NCI-H1417 treated with DMSO at 0.1 percent for 48 hours (cell line): ENCODE measurements at places on chromosomes 3 and 15.
A peak's percentile ranks its signal among the peaks of the same experiment; 100 is the strongest.

- no peak for DNase-seq
These were observed 20.6 kb downstream of the RTF1 start for GRCh38 chr15:41437448-41437847.

GRCh38 chr15:66456211-66456610, 41.4 kb downstream of the SNAPC5 start:
- DNase-seq, result no peak

DNA sequence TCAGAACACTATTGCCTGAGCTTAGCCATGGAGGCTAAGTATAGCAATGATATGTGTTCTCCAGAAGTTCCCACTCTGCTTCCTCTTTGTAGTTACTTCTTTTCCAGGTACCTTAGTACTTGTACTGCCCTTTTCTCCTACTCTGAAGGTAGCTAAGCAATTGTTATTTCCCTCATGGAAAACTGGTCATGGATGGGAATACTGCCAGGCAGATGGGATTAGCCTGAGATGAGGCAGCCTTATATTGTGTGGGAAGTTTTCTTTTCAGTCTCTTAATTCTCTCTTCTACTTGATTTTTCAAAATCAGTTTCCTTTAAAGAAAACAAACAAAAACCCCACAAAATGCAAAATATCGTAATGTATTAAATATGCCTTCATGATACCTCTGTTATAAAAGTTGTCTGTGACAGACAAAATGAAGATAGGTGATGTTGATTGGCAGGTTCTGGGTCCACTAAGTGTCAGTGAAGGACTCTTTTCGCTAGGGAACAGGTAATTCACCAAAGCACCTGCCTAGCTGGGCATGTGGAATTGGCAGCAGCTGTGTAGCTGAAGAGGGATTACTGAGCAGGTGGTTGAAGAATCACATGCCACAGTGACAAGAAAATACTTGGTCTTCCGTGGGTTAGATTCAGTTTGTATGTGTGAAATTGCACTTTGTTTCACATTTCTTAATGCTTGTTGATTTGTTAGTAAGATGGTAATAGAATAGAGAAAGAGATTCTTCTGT, 4.1 kb downstream of the ZNF609 start:
- DNase-seq, result peak; percentile 60

DNA sequence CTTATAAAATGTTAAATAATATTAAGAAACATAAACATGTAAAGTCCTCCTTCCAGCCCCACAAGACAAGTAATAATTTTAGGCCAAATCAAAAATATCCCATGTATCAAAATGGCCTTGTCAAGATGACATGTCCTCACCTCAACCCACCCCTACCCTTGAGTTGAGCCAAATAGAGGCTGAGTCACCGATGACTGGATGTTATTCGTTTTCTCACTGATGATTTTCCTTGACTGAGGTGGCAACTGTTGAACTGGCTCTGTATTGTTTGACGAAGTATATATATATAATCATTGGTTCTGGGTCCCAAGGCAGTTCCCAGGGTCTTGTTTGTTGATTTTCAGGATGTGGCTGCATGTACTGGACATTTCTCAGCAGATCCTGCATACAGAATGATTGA, 75.3 kb downstream of the TMEM108 start:
- no peak for DNase-seq

DNA sequence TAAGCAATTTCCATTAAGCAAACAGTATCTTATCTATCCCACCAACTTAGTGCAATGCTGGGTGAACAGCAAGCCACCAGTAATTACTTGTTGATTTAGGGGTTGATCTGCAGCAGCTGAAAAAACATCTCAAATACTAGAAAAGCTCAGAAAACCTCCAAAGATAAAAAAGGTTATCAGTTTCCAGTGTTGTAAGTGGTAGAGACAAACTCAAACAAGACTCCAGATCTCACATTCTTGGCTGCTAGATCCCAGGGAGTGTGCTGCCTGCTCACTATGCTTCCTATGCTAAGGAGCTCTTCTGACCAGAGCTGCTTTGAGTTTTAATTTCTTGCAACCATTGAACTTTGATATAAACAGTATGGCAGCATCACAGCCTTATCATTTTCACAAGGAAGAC, 11.3 kb downstream of the B3GALNT1 start:
- DNase-seq, result no peak

DNA sequence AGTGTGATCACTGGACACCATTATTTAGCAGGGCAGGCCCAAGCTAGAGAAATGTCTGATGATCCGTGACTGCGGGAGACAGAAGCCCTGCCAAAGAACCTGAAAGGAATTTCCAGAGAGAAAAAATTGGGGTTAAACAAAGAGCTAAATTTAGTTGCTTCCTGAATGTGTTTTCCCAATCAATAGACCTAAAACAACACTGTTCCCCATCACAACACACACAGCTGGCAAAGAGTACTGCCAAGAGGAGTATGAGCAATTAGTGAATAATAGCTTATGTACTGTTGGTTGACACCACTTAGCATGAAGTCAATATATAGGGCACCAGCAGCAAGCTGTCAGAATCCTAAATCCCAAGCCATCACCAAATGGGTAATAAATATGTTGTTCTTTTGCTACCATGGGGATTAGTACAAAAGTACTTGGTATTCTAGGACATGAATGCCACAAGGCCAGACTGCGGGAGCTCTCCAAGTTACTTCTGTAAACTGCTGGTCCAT, 35.7 kb downstream of the CLK3 start:
- peak; percentile 78 for DNase-seq

DNA sequence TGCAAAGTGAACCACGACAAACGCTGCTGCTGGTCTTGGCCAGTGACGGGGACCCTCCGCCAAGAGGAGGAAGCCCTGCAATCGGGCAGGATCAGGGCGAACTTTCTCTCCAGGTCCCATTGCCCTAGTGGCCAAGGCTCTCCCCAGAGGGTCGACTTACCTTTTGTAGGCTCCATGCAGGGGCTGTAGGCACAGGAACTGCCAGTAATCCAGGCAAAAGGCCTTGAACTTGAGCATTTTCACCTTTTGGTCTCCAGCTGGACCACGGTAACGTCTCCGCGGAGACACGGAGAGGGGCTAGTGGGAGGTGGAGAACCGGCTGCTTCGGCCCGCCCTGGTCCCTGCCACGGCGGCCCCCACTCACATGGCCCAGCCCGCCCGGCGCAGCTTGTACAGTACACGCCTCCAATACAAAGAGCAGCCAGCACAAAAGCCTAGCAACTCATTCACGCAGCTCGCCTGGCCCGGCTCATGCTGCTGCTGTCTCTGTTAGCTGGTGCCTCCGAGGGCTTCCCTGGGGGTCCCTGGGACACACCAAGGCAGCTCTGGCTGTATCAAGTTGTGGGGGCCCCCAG, 31.0 kb downstream of the IQSEC1 start:
- no peak for DNase-seq

DNA sequence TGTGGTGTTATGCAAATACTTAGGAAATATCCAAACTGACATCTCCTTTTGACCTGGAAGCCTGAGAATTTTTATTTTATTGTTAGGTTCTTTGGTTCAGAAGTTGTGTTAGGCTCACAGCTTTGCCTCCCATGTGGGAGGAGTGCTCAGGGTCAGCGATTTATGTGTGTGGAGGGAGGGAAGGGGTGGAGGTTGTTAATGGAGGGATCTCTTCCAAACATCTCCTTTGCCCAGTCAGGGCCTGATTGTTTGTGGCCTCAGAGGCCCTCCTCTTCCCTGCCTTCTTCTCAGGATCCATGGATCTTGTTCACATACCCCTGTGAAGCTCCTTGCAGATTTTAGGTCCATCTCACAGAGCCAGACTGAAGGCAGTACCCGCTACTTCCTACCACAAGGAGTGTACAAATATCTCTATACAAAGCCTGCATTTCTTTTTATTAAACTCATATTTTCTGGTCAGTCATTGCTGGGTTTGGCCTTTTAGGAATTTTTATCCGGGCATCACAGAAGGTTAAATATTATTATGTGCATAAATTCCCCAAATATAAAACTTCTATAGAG, 40.3 kb downstream of the BBX start:
- no peak for DNase-seq

- no peak for DNase-seq
These were observed 4.0 kb upstream of the MGA start for GRCh38 chr15:41656188-41656587.

DNA sequence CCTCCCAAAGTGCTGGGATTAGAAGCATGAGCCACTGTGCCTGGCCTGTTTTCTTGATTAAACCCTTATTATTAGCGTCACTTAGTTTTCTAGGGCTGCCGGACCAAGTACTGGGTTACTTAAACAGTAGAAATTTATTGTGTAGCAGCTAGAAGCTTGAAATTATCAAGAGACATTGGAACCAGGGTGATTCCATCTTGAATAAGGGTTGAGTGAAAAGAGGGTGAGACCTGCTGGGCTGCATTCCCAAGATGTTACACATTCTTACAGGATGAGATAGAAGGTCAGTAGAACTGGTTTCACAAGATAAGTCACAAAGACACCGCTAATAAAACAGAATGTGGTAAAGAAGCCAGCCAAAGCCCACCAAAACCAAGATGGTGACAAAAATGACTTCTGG, 18.6 kb upstream of the FSTL1 start:
- no peak for DNase-seq

DNA sequence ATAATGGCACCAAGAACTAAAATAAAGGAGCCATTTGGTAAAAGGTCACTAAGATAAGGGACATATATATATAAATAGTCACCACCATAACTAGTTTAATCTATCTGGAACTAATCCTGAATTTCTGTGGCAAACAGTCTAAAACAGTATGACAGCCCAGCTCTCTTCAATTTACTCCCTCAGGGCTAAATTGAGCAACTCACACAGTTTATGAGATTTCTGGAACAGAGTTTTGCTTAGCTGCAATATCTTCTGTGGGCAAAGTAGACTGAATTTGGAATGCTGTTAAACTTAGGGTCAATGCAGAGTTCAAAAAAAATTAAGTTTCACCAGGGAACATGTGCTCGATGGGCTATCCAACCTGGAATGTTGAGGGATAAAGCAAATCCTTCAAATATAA, 70.1 kb upstream of the VEPH1 start:
- no peak for DNase-seq

DNA sequence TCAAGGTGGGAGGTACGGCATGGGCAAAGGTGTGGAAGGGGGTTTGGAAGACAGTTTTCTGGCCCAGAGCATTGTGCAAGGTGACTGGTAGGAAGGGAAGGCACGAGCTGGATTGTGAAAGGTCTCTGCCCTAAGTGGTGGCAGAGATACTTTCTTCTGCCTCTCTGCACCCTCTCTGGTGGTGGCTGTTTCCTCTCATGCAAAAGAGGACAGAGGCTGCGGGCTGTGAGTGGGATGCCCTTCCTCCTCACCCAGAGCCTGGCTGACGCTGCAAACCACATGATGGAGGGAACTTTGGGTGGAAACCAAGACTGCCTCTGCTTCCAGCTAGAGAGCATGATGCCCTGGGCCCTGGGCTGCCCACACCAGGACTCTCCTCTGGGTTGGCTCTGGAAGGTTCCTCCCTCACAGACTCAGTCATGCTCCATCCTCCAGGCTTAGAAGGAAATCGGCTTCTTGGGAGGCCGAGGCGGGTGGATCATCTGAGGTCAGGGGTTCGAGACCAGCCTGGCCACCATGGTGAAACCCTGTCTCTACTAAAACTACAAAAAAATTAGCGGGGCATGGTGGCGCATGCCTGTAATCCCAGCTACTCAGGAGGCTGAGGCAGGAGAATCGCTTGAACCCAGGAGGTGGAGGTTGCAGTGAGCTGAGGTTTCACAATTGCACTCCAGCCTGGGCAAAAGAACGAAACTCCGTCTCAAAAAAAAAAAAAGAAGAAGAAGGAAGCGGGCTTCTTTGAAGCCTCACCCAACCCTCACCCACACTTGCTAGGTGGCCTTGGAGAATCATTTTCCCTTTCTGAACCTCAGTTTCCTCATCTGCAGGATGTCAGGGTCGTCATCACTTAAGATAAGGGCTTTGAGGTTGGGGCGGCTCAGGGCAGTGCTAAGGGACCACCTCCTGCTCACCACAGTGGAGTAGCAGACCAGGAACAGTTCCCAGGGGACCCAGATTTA, 8.3 kb downstream of the PSTPIP1 start:
- DNase-seq, result no peak

- DNase-seq, result no peak
These were observed 67.4 kb upstream of the LARS2 start for GRCh38 chr3:45320986-45321385.

DNA sequence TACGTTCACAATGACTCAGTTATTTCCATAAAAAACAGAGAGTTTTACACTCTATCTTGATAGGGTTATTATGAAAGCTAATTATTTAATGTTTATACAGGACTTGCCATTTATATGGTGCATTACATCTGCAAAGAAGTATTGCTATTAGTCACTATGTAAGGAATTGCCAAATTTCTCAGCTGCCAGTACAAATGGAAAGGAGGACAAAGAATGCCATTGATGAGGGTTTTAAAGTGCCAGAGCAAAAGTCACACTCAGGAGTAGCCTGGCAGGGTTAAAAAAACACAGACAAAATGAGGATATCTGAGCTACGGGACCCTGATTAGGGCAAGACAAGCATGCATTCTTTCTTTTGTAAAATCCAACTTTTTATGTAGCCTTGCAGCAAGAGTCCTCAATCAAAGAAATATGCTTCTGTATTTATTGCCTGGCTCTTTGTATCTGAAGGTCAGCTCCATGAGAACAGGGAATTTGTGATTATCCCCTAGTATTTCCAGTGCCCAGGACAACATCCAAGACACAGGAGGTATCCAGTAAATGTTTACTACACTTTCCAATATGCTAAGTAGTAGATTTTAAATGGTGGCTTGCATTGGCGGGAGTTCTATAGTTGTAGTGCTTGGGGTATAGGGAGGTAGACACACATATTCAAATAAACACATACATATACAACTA, 1013.6 kb downstream of the ROBO1 start:
- DNase-seq, result no peak

DNA sequence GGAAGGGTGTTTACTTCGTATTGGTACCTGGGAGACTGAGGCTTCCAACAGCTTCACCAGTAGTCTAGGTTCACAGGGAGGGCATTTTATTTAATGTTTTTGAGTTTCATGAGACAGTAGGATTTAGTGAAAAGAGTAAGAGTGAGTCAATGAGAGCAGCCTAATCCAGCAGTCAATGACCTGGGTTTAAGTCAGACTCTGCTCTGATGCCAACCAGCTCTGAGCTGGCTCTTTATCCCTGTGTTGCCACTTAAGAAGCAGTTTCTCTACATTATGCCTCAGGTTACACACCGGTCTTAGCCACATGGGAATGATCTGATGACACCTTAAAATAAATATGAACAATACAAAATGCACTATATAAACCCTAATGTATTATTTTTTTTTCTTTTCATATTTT, 59.4 kb upstream of the KCNMB2 start:
- no peak for DNase-seq

DNA sequence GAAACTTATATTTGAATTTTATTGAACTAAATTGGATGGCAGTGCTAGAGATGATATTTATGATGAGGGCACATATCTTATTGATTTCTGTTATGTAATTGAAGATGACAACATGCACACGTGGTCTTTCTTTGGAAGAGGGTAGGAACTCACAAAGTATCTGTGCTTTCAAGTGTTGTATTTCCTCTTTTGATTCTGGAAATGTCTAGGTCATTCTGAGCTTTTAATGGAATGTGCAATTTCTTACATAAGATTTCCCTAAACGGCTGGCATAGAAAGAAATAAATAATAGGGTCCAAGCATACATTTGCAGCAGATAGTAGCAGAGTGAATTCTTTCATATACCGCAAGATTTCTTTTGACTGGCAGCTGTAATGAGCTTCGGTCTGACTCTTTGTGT, 10.1 kb upstream of the GPR171 start:
- DNase-seq, result no peak
